ENCODE measurements at places on chromosomes 16 and 17.
A peak's percentile ranks its signal among the peaks of the same experiment; 100 is the strongest.

DNA sequence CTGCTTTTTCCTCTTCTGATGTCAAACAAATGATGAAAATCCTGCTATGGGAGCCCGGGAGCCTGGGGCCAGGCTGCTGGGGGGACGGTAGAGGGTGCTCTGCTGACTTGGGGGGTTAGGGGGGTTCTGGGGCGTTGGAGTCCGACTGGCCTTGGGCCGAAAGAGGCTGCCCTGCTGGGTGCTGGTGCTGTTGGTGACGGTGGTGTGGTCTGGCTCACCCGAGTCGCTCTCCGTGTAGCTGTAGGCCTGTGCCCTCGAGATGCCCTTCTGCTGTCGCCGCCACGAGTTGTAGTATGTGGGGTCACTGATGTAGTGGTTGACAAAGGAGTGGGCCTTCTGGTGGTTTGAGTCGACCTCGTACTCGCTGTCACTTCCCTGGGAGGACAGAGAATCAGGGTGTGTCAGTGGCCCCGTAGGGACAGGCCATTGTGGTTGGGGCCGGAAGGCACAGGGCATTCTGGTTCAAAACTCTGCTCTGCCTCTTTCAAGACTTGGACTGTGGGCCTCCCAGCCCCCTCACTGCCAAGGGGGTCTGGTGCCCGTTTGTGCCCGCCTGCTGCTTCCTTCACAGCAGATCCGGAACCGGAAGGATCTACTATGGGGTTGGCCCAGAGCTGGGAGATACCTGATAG, 26.9 kb upstream of the CDC42EP4 start:
- DNase-seq = no peak

DNA sequence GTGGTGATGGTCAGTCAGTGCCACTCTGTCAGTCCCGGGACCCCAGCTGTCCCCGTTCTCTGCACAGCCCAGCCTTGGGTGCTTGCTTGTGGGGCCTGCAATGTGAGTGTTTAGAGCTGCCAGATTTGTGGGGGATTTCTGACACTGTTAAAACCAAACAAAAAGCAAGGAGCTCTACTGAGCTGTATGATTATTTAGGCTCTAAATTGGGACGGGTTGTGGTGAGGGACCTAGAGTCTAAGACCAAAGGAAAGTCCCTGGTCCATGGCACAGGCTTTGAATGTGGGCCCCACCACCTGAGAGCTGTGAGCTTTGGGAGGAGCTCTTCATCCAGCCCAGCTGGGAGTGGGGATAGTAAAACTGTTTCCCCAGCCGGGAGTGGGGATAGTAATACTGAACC, 63.3 kb downstream of the KSR1 start:
- DNase-seq = no peak

DNA sequence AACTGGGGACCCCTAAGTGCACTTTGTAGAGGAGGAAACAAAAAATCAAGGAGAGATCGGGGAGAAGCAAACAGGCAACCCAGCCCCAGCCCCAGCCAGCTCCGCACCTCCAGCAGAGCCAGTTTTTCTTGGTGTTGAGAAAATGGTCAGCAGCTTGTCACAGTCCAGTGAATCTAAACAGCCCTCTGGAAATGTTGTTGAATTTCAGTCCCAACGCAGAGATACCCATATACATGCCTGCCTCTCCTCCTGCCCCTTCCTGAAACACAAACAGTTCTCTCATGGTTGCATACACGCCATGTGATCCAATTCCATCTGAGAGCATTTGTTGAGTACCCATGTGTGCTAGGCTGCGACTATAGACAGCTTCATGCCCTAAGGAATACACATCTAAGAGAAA, 42.4 kb upstream of the LHX1 start:
- DNase-seq = no peak

- DNase-seq = peak; percentile 54
Measured at GRCh38 chr16:72241930-72242329, 70.0 kb upstream of the PMFBP1 start.

DNA sequence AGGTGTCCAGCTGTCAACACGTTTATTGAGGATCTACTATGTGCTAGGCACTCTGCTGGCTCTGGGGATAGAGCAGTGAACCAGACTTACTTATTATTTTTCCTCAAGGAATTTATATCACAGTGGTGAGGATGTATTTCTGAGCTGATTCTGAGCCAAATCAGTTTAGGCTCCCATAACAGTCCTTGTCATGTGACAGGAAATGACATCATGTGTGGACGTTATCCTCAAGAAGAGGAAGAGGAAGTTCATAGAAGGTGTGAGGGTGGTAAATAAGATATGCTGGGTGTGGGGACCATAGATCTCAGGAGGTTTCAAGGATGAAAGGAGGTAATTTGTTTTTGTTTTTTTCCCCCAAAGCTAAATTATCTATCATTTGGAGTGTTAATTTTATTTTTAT, 873.5 kb upstream of the EEF2KMT start:
- no peak for DNase-seq

- peak; percentile 91 for DNase-seq
Measured at GRCh38 chr16:83994087-83994486, 26.0 kb downstream of the NECAB2 start.

DNA sequence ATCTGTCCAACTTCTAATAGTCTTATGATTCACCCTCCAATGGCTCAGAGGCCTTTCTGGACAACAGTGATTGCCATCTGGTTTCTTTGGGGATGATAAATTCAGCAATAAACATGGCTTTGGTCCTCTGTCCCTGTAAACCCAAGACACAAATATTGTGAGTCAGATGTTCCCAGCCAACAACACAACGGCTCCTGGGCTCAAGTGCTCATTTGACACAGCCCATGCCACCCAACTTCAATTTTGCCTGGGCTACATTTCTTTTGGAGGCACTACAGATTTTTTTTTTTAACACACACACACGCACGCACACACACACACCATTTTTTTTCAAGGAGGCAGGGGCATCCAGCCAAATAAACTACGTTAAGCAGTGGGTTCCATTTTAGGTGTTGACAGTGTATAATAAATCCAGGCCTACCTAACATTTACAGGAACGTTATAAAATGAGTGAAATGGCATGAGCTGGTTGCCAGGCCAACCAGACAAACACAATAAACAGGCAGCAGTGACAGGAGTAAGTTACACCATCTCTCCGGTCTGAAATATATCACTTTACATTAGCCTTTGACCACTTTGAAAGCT, 939.9 kb upstream of the SOX9 start:
- DNase-seq = peak; percentile 71

DNA sequence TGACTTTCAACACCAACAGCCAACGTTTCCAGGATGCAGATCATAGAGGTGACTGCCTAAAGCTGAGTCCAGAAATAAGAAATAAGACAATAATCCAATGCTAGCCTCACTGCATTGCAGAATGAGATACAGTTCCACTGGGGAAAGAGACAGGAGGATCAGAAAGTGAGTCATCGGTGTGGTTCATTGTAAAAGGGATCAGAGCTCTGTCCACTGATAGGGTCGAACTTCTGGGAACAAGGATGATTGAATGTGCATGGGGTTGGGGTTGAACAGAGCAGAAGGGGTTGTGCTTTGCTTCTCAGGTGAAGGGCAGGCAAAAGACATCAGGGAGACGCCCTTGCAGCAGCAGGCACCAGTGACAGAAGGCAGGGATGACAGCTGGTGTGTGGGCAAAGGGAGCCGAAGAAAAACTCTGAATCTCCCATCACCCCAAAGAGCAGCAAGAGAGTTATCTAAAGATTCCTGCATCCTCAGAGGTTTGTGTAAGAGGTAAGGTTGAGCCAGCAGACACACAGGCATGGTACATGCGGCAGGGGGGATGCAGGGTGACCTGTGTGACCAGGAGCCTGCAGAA, 16.4 kb downstream of the CLEC10A start:
- DNase-seq = no peak

GRCh38 chr16:77788181-77789084, at the start of gene VAT1L:
Gene VAT1L, plus strand, starts transcription at chr16:77788564. Its CDS starts 119 bp downstream, at chr16:77788683.
- DNase-seq = no peak

- DNase-seq = peak; percentile 59
Measured at GRCh38 chr17:81513372-81513752, 763 bp upstream of the ACTG1 start.

DNA sequence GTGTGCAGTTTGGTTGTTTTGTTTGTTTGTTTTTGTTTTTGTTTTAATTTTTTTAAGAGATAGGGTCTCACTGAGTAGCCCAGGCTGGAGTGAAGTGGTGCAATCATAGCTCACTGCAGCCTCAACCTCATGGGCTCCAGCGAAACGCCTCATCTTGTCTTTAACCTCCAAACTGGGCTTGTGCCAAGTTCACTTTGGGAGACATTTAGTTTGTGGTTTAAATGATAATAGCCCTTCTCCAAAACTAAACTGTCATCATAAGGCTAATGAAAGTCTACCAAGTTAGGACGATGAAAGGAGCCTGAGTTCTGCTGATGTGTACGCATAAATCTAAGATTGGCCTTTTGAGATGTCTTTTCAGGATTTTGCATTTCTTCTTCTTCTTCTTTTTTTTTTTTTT, 6.5 kb upstream of the CARD14 start:
- DNase-seq = no peak

GRCh38 chr16:57477531-57478202, 8.6 kb downstream of the DOK4 start:
- no peak for DNase-seq

GRCh38 chr17:31757097-31757496, 101.9 kb downstream of the COPRS start:
- no peak for DNase-seq

DNA sequence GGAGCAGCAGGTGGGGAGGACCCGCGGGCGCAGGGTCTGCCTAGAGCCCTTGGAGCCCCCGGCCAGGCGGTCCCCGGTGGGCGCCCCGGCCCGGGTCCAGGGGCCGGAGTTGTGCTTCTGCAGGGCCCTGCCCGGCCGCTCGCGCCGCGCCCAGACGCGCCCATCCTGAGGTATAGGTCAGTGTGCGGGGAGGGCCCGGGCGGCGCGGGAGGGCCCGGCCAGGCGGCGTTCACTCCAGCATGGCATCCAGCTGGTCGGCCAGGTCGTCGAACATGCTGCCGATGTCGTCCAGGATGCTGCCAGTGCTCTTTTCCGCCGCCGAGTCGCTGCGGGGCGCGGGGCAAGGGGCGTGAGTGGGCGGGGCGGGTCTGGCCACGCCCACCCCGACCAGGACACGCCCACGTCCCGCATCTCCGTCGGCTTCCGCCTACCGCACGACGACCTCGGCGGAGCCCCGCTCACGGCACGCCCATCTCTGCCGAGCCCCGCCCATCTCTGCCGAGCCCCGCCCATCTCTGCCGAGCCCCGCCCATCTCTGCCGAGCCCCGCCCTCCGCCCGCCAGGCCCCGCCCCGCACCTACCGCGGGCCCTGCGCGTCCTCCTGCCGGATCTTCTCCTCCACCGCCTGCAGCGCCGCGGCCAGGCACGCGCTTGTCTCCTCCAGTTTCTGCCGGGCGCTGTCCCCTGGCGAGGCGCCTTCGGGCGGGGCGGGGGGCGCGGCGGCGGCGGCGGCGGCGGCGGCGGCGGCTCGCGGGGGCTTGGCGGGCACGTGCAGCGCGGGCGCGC, 17.9 kb downstream of the CASKIN1 start:
- DNase-seq = no peak

- no peak for DNase-seq
Measured at GRCh38 chr16:72788269-72788809, 259.6 kb downstream of the ZFHX3 start.

GRCh38 chr17:82985973-82986372, 93.4 kb upstream of the METRNL start:
- DNase-seq = no peak

All from HFFc6 (cell line).